HepG2 (cell line): ENCODE measurements at places on chromosomes 4 and X. TPM values are rescaled to one million over a fixed set of nuclear protein-coding genes. Genes with fewer than 3 reads are reported as not detected.

Gene GRIA3
- total RNA-seq = not detected in 2 replicates

Gene CXXC4
- not detected in 2 replicates for total RNA-seq

Gene SPANXA1
- not detected in 2 replicates for total RNA-seq

Gene GLRB
- 0.24 TPM in 1 of 2 replicates, not detected in the other for total RNA-seq

Gene BEX1
- total RNA-seq = 69.4 and 85.8 TPM in 2 replicates

Gene PNMA6F
- not detected in 2 replicates for total RNA-seq

Gene CXorf38
- total RNA-seq = 6.7 TPM in 2 replicates

Gene CT47C1
- not detected in 2 replicates for total RNA-seq

Gene PRICKLE3
- 2.5 and 2.6 TPM in 2 replicates for total RNA-seq

Gene SHROOM4
- total RNA-seq = 0.15 and 0.18 TPM in 2 replicates
